Psoas muscle (tissue), 8 donors: ENCODE measurements at places on chromosomes 5 and 9. TPM values are rescaled to one million over a fixed set of nuclear protein-coding genes. Genes with fewer than 3 reads are reported as not detected.

Gene CORO2A
- 0.12 TPM for total RNA-seq

DNA sequence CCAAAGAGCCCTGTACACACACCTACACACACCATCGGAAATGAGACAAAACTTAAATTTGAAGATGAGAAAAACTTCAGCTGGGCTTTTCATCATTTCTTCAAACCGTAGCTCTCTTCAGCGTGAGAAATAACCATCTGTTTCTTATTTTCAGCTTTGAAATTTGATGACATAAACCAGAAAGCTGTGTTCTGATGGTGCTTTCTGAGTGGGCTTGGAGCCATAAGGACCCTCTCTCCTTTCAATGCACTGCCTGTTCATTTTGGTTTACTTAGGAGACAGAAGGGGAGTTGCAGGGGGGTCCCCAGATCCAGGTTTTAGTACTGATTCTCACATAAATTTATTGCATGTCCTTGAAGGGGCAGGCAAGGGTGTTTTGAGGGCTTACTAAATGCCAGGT is 9.5 kb downstream of the FBXO10 start:
- DNase-seq = no peak

- DNase-seq = no peak
Measured at GRCh38 chr5:77181596-77182304, 28.7 kb upstream of the PDE8B start.

DNA sequence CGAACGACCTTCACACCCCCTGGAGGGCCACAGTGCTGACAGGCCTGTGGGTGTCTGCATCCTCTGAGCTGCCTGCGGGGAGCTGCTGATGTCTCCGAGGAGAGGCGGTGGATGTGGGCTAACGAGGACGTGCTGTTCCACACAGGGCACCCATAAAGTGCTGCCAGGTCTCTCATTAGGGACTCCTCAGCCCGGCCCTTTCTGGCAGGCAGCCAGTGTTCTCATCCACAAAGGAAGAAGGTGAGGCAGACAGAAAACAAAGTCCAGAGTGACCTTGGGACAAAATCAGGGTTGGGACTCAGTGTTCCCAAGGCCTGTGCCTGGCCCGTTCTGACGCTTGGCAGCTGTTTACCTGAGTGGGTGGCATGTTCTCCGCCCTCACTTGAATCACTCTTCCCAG is 29.3 kb downstream of the CARTPT start:
- DNase-seq = no peak

Gene SPATA31E1
- not detected for total RNA-seq

- DNase-seq = no peak
Measured at GRCh38 chr5:6745706-6746222, 32.5 kb downstream of the TENT4A start.

Gene C9orf43
- not detected for total RNA-seq

- no peak for DNase-seq
Measured at GRCh38 chr5:146643776-146644175, 127.8 kb upstream of the GPR151 start.

GRCh38 chr9:12439267-12439666 is 253.9 kb upstream of the TYRP1 start:
- no peak for DNase-seq

DNA sequence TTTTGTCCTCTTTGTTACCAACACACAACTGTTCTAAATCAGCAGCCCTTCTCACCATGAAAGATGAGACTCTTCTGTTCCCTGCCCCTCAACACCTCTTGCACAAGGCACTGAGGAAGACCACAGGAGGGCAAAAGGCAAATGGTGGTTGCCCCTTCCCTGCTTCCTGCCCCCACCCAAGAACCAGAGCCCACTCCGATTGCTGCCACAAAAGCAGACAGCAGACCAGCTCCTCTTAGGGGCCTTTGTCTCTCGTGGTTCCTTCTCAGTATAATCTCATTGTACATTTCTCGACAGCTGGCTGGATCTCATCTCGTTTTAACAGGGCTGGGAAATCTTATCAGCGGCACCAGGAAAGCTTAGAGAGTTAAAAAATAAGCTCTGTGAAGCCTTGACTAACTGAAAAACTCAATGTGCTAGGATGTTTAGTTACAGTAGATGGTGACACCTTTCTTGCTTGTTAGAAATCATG is 1.1 kb downstream of the MVB12B start:
- no peak for DNase-seq

GRCh38 chr9:134854541-134854981 is 26.0 kb upstream of the FCN2 start:
- DNase-seq = no peak

Gene FOXD4L4
- not detected for total RNA-seq

DNA sequence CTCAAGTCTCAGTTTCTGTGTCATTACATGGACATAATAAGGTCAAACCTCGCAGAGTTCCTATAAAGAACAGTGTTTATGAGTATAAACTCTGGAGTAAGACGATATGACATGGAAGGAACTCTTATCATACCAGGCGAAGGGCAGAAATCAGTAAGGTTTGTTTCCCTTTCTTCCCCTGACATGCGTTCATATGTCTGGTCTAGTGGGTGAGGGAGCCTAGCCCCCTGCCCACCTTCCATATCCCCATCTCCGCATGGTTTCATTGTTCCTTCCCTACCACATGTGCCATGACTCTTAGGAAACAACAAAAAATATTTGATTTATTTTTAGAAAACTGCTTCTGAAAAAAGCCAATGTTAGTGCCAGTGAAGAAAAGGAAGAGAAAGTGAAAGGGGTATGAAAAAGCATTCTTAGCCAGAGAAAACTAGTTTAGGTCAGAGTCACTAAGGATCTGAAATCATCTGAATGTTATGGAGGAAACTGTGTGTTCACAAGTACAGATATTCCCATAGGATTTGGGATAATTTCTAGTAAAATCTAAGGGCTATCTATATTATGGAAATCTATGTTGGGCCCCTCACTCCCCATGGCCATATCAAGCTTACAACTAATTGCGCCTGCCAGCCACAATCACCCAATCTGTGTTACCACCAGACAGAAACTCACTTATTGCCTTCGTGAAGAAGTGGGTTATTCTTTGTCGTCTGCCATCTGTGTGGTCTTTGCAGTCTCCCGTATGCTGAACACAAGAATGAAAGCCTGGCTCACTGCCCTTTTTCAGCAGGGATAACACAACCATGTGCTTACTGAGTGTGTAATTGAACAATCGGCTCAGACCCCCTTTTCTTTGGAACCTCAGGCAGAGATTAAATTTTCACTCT is 19.9 kb upstream of the HMHB1 start:
- DNase-seq = no peak
